ENCODE measurements at places on chromosomes 16 and 17. TPM values are rescaled to one million over a fixed set of nuclear protein-coding genes. Genes with fewer than 3 reads are reported as not detected.

DNA sequence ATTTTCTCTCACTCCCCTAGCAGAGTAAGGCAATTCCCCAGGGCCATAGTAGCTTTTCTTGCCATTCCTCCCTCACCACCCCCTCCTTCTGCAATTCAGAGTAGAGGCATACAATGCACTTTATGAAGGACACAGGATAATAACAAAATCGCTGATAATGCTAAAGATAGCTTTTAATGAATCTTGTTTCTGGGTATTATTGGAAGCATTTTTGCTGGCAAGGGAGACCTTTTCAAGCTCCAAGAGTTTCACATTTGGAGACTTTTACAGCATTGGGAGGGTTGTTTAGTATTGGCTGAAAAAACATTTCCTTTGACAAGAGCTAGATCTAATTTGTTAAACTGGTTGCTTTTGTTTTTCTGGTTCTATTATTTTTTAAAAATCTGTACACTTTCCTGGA lies 573.0 kb upstream of the C16orf82 start:
- H3K4me1 ChIP-seq: no peaks in the 10 kb centered on the region
- no peak overlapping the region for H3K27ac ChIP-seq
- no peaks in the 10 kb centered on the region for H3K36me3 ChIP-seq
- H3K4me3 ChIP-seq: no peak overlapping the region
- DNase-seq: no peak

GRCh38 chr17:34254651-34255380 lies at the start of gene CCL2:
Gene CCL2, plus strand, starts transcription at chr17:34255285. Its CDS starts 65 bp downstream, at chr17:34255350.
- peaks cover 87% of the 10 kb centered on the region for H3K4me1 ChIP-seq
- no peaks in the 10 kb centered on the region for H3K27me3 ChIP-seq
- H3K36me3 ChIP-seq: no peaks in the 10 kb centered on the region
- H3K27ac ChIP-seq: peak within 1 kb of the TSS; percentile 97
- no peak for DNase-seq

The MC1R gene
- total RNA-seq: 7.9 TPM

DNA sequence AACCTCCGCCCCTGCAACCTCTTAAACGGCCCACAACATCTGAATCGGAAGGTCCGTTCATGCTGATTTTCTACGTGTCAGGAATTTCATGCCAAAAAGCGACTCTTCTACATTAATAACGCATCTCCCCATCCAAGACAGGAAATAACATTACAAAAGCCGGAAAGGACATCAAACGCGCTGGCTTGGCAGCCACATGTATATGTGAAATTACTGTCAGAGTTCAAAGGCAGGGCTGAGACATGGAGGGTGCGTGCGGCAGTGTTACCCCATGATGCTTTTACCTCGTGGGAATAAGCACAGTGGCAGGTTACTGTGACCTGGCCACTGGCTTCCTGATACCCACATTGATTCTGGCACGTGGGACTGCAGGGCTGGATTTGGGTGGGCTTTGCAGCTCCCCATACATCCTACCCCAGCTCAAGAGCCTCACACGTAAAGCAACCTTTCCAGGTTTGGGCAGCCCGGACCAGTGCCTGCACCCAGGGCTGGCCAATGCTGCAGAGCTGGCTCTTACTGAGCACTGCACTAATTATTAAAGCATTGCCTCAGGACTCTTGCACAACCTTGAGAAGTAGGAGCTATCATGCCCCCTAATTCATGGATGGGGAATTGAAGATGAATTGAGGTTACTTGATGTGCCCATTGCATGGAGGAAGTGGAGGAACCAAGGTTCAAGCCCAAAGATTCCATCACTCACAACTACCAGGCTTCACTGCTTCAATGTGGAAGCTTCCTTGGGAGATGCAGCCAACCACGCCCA lies 120.6 kb upstream of the FOXF1 start:
- no peak for DNase-seq
- peaks cover 3% of the 10 kb centered on the region for H3K27me3 ChIP-seq
- H3K4me1 ChIP-seq: peaks cover 3% of the 10 kb centered on the region
- no peaks in the 10 kb centered on the region for H3K36me3 ChIP-seq
- H3K4me3 ChIP-seq: no peak overlapping the region

The TP53TG3B gene
- total RNA-seq: not detected

The CACNG5 gene
- total RNA-seq: not detected

DNA sequence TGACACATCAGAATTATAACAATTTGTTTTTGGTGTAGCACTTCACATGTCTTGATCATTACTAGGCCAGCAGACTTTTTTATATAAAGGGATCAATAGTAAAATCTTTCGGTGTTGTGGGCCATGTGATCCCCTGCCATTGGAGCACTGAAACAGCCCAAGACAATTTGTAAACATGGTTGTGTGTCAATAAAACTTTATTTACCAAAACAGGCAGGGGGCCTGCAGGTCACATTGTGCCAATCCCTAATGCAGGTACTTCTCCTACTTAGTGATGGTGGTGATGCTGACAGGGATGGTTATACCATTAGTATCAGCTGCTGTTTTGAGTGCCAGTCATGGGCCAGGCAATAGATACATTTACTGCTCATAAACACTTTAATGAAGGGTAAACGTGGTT lies 319.9 kb downstream of the SNX29 start:
- H3K27me3 ChIP-seq: no peaks in the 10 kb centered on the region
- DNase-seq: no peak
- H3K4me1 ChIP-seq: peaks cover 6% of the 10 kb centered on the region
- no peaks in the 10 kb centered on the region for H3K36me3 ChIP-seq
- no peak overlapping the region for H3K27ac ChIP-seq

The DRC3 gene
- 2.6 TPM for total RNA-seq

The LPCAT2 gene
- total RNA-seq: 17.4 TPM

GRCh38 chr17:29867643-29868181 lies 62.3 kb downstream of the SSH2 start:
- H3K4me1 ChIP-seq: peaks cover 29% of the 10 kb centered on the region
- no peaks in the 10 kb centered on the region for H3K36me3 ChIP-seq
- no peak overlapping the region for H3K27ac ChIP-seq
- H3K27me3 ChIP-seq: no peaks in the 10 kb centered on the region

DNA sequence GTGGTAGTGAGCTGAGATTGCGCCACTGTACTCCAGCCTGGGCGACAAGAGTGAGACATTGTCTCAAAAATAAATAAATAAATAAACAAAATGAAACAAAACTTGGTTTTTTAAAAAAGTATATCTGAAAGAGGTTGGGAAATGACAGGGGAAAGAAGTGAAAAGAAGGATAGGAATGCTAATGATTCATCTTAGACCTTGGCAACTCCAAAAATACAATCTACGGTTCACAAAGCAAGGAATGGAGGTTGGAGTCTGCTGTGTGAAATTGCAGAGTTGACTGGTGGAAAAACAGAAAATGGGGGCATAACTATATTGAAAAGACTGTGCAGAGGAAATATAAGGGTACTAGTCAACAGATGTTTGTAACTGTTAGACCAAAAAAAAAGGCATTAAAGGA lies 40.0 kb upstream of the CD300E start:
- peaks cover 68% of the 10 kb centered on the region for H3K27me3 ChIP-seq
- H3K4me1 ChIP-seq: no peaks in the 10 kb centered on the region
- H3K27ac ChIP-seq: no peak overlapping the region
- H3K4me3 ChIP-seq: no peak overlapping the region
- DNase-seq: no peak

The ZNF23 gene
- 8.6 TPM for total RNA-seq

DNA sequence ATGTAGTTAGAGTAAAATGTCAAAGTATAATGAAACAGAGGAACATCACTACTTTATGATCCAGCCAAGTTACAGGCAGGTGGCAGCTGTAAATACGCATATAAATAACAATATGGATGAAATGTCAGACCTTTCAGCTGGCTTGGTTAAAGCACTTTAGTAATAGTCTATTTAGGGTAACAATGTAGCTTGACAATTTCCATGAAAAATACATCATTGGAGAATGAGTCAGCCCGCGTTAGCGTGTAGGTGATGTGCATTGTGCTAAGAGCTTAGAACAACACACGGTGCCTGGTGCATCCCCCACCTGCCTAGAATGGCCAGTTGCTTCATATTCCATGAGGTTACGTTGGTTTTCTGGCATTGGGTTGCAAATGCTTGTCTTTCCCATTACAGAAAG lies 119.4 kb downstream of the RBFOX1 start:
- H3K27me3 ChIP-seq: no peaks in the 10 kb centered on the region
- no peaks in the 10 kb centered on the region for H3K36me3 ChIP-seq
- no peaks in the 10 kb centered on the region for H3K4me1 ChIP-seq
- H3K27ac ChIP-seq: no peak overlapping the region
- no peak overlapping the region for H3K4me3 ChIP-seq

DNA sequence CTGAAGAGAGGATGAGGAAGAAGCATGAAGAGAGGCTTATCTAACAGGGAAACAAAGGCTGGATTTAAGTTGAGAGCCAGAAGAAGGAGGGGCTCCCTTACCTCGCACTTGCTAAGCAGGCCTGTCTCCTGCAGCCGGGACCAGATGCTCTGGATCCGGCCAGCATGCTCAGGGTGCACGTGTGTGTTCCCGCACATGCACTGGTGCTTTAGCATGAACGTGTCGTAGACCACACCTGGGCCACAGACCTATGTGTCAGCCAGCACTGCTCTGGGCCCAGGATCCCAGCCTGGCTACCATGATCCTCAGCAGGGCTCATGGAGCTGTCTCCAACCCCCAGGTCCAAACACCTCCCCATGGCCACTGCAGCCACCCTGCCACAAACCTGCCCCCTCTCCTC lies 14.4 kb downstream of the G6PC3 start:
- peaks cover 20% of the 10 kb centered on the region for H3K36me3 ChIP-seq
- no peak overlapping the region for H3K4me3 ChIP-seq
- no peaks in the 10 kb centered on the region for H3K27me3 ChIP-seq
- peaks cover 15% of the 10 kb centered on the region for H3K4me1 ChIP-seq
- DNase-seq: no peak

DNA sequence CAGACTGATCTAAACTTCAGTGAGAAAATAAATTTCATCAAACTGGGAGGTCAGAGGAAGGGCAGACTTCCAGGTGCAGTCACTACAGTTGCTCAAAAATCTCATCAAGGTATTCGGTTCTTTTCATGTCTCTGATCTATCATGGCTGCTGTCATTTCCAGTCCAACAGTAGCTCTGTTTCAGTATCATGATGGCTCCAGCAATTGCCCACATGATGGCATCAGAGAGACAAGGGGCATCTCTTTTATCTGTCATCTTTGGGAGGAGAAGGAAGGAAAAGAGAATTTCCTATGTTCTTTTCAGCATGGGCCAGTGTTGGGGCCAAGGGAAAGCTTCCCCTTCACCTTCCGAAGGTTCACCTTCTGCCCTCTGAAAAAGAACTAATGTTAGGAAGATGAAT lies 504.9 kb upstream of the HSBP1 start:
- H3K27ac ChIP-seq: no peak overlapping the region
- no peaks in the 10 kb centered on the region for H3K27me3 ChIP-seq
- no peaks in the 10 kb centered on the region for H3K36me3 ChIP-seq
- no peak overlapping the region for H3K4me3 ChIP-seq

- peak overlapping the region; percentile 29 for H3K27ac ChIP-seq
- H3K27me3 ChIP-seq: no peaks in the 10 kb centered on the region
- H3K4me3 ChIP-seq: peak overlapping the region; percentile 82
- H3K36me3 ChIP-seq: no peaks in the 10 kb centered on the region
- peaks cover 38% of the 10 kb centered on the region for H3K4me1 ChIP-seq
Observed at GRCh38 chr17:12666718-12667117, 1.0 kb downstream of the MYOCD start.

The RUNDC3A gene
- total RNA-seq: 0.77 TPM

The ANKFN1 gene
- not detected for total RNA-seq

DNA sequence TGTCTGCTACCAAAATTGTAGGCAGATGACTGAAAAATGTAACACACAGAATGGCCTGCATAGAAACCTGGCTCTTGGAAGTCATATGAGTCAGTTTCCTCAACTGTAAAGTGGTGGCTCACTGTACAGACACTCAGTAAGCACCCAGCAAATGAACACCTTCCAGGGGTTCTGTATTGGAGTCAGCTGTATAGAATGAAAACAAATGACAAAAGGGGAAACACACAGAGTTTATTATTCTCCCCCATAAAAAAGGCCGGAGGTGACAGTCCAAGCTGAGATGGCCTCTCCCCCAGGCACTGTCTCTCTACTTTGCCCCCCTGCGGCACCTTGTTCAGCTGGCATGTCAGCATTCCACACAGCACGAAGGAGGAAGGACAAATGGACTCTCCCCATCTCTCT lies 6.2 kb upstream of the MEOX1 start:
- H3K4me3 ChIP-seq: no peak overlapping the region
- DNase-seq: no peak
- H3K4me1 ChIP-seq: peaks cover 19% of the 10 kb centered on the region
- H3K36me3 ChIP-seq: no peaks in the 10 kb centered on the region
- no peak overlapping the region for H3K27ac ChIP-seq
- no peaks in the 10 kb centered on the region for H3K27me3 ChIP-seq

The RGS9 gene
- total RNA-seq: 14.9 TPM

GRCh38 chr17:59838052-59838916 lies 54.5 kb downstream of the TUBD1 start:
- H3K27me3 ChIP-seq: no peaks in the 10 kb centered on the region
- H3K27ac ChIP-seq: peak overlapping the region; percentile 99
- peaks cover 32% of the 10 kb centered on the region for H3K4me1 ChIP-seq
- no peak for DNase-seq
- peak overlapping the region; percentile 98 for H3K4me3 ChIP-seq

DNA sequence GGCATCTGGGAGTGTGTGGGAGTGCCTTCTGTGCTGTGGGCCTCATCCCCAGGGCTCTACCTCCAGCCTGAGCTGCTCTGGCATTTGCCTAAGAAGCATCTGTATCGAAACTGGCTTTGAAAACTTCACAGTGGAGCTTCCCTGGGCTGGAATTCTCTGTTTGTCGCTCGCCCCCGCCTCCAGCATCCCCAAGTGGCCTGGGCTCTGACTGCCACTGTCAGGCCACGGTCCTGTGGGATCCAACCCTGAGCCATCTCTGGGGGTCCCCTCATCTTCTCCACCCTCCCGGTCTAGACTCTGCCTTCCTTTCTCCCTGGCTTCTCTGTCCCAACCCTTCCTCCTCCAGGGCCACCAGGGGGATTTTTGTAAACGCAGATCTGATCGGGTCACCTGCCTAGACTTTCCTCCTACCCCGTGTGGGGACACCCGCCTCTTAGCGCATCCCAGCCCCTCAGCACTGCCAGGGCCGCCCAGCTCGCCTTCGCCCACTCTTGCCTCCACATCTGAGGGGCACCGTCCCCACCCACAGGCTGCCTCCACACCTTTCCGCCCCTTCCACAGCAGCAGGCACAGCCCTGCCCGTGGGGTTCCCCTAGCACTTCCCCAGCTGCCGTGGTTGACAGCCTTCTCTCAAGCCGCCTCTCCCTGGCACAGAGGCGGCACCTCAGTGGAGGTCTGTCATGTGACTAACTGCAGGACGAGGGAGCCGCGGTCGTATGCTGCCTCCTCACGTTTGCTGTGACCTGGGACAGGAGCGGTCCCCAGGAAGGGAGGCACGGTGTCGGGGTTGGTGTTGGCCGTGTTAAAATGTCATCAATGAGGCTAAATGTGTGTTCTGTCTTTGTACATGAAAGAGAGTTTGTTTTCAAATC lies 12.0 kb downstream of the TBC1D24 start:
- H3K27ac ChIP-seq: peak overlapping the region; percentile 67
- no peak overlapping the region for H3K4me3 ChIP-seq
- H3K4me1 ChIP-seq: peaks cover 14% of the 10 kb centered on the region

GRCh38 chr16:80176114-80176513 lies 364.7 kb upstream of the DYNLRB2 start:
- no peak overlapping the region for H3K27ac ChIP-seq
- H3K27me3 ChIP-seq: no peaks in the 10 kb centered on the region
- H3K4me1 ChIP-seq: peaks cover 34% of the 10 kb centered on the region
- no peak for DNase-seq
- no peaks in the 10 kb centered on the region for H3K36me3 ChIP-seq

The SBK1 gene
- total RNA-seq: 1.5 TPM

GRCh38 chr17:62656446-62656845 lies 29.0 kb downstream of the MRC2 start:
- DNase-seq: peak; percentile 6
- peaks cover 11% of the 10 kb centered on the region for H3K36me3 ChIP-seq
- H3K27ac ChIP-seq: no peak overlapping the region
- H3K4me3 ChIP-seq: no peak overlapping the region
